NCI-H1105 (cell line): ENCODE measurements at places on chromosomes 2 and 18.

- DNase-seq = no peak
Measured at GRCh38 chr18:25725501-25725900, 364.9 kb downstream of the SS18 start.

DNA sequence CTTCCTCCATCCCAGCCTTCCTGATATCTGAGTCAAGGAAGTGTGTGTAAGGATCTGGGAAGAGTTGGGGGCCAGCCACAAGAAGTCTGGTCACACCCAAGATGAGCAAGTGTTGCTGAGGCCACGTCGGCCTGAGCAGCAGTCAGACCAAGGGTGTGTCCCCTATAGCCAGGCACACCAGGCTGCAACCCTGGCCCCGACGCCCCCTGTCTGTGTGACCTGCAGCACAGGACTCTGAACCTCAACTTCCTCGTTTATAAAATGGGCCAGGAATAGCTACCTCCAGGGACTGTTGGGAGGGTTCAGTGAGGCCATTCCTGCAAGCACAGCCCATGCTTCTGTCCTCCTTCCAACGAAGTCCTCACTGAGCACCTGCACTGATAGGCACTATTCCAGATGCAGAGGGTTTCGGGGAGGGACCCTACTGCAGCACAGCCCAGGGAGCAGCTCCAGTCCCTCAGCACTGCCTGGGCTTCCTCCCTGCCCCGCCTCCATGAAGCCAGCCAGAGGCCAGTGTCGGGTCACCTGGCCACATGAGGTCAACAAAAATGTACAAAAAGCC is 13.3 kb downstream of the LIMS2 start:
- no peak for DNase-seq

DNA sequence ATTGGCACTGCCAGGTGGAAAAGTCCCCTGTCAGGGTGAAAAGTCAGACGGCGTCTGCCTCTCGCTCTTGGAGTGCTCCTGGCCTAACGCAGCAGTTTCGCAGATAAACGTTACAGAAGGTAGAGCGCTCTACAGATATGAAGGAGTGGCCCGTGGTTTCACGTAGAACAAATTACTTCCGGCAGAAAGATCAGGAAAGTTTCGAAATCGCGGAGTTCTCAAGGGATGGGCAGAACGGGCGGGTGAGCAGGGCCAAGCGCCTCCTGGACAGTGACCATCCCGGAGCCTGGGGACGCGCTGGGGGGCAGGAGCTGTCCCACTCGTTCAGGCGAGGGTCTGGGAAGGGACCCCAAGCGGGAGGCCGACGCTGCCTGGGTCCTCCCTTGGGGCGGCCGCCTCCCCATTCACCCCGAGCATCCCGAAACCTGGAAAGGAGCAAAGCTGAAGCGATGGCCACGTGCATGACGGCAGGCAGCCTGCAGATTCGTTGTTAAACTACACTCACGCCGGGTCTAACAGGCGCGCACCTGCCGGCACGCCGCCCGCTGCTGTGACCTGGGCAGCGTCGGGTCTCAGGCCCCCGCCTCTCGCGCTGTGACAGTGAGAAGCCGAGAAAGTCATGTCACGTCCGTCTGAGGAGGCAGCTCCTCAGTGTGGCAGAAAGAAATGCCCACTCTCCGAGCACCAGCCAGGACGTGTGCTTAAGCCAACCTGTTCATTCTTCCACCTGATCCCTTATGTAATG is 122.9 kb upstream of the SALL3 start:
- peak; percentile 10 for DNase-seq

DNA sequence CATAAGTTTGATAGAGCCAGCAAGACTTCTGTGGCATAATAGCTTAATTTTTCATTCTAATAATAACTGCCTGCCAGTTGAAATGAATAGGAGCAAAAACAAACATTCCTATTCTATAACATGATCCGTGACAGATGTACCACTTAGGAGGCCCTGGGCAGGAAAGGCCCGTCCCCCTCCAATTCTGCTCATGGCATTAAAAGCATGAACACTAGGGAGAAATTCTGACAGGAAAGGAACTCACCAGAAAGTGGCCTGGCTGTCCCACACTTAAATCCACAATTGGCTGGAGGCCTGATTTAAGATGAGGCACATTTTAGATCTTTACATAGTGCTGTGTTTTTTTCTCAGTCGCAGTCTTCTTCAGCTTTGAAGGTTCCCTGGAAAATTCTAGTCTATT is 261.9 kb upstream of the ETAA1 start:
- peak; percentile 27 for DNase-seq

DNA sequence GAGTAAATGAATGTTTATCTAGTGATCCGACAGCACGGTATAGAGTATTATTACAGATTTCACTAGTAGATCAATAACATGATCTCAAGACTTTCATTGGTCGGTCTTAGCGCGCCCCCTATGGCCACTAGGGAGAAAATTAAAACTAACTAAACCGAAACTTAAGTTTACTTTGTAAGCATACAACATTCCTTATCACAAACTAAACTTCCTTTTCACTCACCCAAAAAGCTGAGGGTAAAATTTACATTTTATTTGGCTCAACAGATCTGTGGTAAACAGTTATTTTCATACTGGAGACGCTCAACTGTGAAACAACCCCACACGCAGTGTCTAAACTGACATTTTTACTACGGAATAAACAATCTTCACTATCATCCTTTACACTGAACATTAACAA is 215.6 kb upstream of the MAP2 start:
- no peak for DNase-seq

DNA sequence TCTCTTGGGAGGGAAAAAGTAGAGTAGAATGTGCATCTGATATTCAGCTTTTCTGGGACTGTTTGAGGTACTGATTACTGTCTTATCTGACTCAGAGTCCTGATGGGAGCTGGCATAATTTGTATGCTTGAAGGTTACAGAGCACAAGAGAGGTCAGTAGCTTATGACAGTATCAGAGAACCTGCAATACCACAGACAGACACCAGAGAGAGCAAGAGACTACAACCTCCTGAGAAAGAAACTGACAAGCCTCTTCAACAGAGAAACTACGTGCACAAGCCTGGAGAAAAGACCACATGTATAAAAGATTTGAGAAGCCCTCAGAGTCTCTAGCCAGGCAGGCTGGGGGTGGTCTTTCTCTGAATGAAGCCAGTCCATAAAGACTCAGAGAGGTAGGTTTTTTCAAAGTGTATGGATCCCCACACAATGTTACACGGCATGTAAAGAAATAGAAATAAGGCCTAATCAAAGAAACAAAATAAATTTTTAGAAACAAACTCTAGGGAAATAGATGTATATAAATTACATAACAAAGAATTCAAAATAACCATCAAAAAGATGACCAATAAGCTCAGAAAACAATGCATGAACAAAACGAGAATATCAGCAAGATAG is 568.3 kb downstream of the LRRTM4 start:
- peak; percentile 25 for DNase-seq

DNA sequence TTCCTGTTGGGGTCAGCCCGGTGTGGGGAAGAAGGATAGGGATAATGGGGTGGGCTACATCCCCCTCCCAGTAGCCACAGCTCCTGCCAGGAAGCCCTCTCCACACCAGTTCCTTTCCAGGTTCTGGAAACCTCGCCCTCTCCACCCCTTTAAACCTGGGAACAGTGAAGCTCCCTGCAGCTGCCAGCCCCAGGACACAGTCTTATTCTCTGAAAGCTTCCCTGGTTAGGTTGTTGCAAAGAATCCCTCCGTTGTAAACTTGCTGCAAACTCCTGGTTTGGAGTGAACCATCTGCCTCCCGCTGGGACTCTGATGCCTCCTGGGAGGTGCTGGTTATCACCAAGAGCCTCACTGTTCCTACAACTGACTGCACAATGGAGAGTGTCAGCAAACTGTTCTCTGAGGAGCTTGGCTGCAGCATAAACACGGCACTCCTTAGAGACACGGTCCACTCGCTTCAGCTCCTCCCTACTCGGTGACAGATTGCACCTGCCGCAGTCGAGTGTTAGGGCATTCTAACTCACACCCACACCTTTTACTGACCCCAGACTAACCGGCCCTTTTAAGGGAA is 261.8 kb upstream of the RAB6C start:
- no peak for DNase-seq

DNA sequence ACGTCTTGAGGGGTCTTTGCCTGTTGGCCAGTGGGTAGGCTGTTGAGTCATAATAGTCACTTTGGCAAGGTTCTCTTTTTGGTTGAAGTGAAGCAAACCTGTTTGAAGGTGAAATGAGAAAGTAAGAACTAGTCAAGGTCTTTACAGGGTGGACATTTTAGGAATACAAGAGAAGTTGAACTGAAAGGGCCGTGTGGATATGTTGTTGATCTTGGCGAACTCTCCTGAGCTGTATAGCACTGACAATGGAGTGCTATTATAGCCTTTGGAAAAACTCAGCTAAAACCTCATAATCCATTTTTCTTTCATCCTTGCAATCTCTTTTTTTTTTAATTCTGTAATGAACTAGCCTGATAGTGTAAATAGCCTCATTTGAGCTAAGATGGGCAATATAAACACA is 248.1 kb downstream of the MEIS1 start:
- no peak for DNase-seq

DNA sequence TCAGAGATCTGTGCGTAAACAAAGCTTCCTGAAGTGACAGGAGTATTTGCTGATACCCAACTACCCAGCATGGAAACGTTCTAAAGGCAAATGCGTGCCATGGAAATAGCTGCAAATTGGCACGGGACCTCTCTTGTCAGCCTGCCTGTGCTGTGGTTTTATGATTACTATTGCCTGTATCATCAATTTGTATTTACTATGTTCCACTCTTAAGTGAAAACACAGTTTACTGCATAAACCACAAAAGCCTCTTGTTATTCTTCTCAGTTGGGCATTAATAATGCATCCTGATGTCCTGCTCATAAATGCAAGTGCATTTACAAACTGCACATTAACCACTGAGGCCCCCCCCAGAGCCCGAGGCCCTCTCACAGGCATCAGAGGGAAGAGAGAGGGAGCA is 196.6 kb upstream of the SLC35G4 start:
- DNase-seq = no peak

DNA sequence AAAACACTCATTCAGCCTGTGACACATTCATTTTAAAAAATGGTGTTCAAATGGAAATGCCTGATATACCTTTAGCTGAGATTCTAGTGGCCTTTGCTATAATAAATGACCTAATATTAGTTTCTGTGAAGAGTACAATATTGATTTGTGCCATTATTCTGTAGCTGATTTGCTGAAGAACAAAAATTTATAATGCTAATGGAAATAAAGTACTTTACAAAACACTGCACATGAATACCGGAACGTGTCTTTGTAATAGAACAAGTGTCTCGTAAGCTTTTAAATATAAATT is 138.7 kb downstream of the WDR7 start:
- no peak for DNase-seq

DNA sequence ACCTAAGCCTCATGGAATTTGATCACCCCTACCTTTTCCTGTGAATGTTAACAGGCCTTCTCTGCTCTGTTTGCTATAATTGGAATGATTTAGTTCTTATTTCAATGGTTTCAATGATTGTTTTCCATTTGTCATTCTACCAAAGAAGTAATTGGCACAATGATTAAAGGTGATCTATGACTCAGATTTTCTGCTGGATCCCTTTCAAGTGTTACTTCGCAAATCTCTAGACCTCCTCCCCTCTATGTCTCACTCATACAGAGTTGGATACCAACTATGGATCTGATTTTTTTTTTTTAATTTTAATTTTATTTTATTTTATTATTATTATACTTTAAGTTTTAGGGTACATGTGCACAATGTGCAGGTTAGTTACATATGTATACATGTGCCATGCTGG is 29.6 kb upstream of the FAM117B start:
- DNase-seq = no peak

GRCh38 chr2:75571730-75572430 is 11.1 kb upstream of the EVA1A start:
- no peak for DNase-seq

DNA sequence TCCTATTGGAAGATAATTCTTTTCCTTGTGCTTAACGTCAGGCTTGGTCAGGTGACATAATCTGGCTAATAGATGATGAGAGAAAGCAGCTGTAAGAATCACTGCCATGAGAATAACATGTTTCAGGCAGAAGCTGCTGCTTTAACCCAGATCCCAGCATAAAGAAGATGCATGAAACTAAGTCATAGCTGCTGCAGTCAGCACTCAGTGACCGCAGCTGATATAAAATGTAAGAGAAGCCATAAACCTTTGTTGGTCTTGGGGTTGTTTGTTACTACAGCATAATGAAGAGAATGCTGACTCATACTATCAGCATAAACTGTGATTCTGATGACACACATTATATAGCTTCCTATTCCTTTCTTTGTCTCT is 274.3 kb upstream of the TRIB2 start:
- no peak for DNase-seq

DNA sequence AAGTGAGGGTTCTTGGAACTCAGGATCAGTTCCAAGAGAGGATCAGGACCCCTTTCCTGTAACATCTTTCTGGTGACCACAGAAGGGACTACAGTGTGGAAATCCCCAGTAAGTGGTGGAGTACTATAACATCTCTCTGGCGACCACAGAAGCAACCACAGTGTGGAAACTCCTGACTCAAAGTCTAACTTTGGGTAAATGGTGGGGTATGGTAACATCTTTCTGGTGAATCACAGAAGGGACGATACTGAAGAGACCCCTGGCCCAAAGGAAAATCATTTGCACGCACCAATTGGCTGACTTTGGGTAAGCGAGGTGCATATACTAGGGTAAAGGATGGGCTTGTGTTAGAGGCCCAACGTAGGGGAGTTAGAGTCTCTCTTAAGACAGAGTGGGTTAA is 56.3 kb upstream of the GULP1 start:
- DNase-seq = no peak

- no peak for DNase-seq
Measured at GRCh38 chr2:6824962-6825361, 40.7 kb downstream of the CMPK2 start.

DNA sequence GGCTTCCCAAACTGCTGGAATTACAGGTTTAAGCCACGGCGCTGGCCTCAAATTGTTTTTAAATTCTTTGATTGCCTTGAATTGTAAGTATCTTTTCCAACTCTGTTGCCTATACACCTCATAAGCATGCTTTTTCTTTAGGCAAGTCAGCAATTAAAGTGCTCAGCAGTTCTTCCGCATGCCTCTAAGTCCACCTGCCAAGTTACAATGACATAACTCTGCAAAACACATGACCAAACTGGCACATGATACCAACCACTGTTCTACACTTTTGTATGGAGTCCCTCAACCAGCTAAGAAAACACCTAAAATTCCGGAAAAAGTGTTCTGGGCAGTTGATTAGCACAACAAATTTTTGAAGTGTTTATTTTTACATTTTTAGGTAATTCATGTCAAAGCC is 5.1 kb downstream of the TXNL4A start:
- no peak for DNase-seq

DNA sequence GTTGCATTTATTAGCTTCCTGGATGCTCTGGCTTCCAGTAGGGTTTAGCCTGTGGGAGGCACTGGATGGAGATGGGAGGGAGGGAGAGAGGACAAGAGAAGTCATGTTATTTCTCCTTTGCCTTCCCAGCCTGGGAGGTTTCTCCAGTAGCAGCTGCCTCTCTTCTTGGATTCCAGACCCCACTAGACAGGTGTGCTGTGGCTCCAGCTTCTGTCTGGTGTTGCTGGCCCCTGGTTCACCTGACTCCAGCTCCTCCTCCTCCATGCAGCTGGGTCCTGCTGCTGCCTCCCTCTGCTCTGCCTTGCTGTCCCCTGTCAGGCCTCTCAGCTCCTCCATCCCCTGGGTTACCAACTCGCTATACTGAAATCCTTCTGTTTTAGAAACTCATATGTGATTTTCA is 188.9 kb upstream of the TNP1 start:
- no peak for DNase-seq
